ENCODE measurements at places on chromosomes 5 and 9.

- no peak for DNase-seq
Measured at GRCh38 chr5:145636371-145636770, 198.8 kb downstream of the PRELID2 start.

- DNase-seq = no peak
Measured at GRCh38 chr9:90929626-90930025, 128.0 kb downstream of the SYK start.

DNA sequence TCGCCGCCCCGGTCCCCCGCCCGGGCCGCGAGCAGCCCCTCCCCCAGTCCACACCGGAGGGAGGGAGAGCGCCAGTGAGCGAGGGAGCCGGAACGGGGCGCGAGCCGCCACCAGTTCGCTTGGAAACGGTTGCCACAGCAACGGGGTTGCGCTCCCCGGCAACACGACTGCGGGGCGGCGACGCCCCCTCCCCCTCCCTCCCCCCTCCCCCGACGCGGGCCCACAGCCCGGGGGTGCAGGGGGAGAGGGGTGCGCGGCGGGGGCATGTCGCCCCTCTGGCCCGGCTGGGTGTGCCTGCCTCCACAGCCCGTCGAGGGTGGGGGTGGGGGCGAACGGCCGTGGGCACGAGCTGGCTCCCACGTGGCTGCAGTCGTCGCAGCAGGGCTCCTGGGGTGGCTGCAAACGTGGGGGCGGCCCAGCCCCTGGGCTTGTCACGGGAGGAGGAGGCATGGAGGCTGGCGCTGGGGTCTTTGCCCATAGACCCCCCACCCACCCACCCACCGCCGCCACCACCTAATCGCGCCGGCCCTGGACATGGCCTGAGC lies 524 bp downstream of the PRR7 start:
- DNase-seq = peak; percentile 52

- no peak for DNase-seq
Measured at GRCh38 chr9:87824216-87824875, 58.3 kb upstream of the SPATA31E1 start.

DNA sequence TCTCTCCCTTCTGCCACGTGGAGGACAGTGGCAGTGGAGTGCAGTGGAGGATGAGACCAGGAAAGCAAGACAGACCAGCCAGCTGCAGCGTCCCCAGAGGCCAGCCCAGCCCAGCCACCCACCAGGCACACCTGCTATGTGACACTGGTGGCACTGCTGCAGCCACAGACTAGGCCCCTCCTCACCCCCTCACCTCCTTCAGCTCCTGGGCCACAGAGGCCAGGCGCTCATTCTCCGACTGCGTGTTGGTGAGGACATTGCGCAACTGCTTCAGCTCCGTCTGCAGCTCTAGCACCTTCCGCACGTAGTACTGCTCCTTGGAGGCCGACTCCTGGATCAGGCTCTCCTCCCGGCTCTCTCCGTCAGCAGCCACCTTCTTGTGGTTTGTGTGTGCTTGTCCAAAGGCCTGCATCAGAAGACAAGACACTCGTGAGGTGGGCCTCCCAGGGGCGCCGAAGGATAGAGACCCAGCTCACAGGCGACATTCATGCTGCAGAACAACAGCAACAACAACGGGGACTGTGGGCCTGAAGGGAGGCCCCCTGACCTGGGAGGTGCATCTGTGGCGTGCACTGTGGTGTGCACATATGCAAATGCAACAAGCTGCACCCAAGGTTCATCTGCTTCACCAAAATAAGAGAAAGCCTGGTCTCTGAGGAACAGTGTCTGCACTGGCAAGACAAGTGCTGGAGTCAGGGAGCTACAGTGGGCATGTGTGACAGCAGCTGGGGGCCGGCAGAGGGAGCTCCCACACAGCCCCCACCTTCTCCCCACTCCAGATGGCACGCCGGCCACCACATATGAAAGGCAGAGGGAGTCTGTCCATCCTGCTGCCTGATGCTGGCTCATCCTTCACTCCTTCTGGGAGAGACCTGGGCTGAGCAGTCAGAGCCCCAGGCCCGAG lies 35.5 kb downstream of the BICD2 start:
- DNase-seq = no peak

DNA sequence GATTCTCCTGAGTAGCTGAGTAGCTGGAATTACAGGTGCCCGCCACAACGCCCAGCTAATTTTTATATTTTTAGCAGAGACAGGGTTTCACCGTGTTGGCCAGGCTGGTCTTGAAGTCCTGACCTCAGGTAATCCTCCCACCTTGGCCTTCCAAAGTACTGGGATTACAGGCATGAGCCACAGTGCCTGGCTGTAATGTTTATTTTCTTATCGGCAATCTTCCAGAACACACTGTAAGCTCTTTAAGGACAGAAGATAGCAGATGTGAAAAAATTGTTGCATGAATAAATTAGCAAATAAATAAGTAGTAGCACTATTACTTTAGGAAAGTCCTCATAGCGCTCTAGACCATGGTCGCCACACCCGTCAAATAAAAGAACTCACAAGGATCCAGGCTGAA lies 100.5 kb downstream of the ENC1 start:
- no peak for DNase-seq

DNA sequence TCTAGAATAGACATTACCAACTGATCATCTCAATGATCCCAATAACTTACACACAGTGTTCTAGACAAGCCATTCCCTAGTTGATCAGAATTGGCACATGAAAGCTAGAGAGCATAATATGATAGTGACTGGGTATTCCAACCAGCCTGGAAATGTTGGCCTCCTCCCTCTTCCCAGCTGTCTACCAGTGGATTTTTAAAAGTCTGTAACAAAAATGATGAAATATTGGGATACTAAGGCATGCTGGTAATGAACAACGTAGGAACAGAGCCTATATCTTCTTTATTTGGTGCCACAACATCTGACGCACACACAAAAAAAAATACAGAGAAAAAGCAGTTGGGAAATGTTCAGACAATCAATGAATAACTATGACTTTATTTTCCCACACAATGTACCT lies 34.8 kb downstream of the TRIM32 start:
- no peak for DNase-seq

GRCh38 chr9:92706218-92706940 lies 36.4 kb upstream of the IPPK start:
- no peak for DNase-seq
